ENCODE measurements at places on chromosomes 4 and X. TPM values are rescaled to one million over a fixed set of nuclear protein-coding genes. Genes with fewer than 3 reads are reported as not detected.
A peak's percentile ranks its signal among the peaks of the same experiment; 100 is the strongest.

- DNase-seq = no peak
Observed at GRCh38 chr4:21901831-21902230, 46.7 kb downstream of the KCNIP4 start.

GRCh38 chrX:14884714-14885113 lies 11.5 kb downstream of the MOSPD2 start:
- DNase-seq = no peak

DNA sequence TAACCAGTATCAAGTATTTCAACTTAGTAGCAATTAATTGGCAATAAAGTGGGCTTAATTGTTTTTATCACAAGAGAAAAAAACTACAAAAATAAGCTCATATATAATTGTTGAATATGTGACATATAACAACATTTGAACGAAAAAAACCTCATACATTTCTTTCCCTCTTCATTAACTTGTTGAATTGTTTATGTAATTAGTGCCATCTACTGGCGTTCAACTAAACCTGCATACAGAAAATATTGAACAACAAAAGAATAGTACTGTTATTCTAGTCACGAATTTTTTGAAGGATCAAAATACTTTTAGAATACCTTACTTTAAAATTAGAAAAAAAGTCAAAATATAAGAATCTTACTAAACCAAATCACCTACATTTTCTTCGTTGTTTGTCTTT lies 586.5 kb upstream of the FTHL17 start:
- DNase-seq = peak; percentile 27

Gene ADD1
- 204 TPM for total RNA-seq

GRCh38 chr4:7747062-7747385 lies 192.6 kb downstream of the AFAP1 start:
- no peak for DNase-seq

DNA sequence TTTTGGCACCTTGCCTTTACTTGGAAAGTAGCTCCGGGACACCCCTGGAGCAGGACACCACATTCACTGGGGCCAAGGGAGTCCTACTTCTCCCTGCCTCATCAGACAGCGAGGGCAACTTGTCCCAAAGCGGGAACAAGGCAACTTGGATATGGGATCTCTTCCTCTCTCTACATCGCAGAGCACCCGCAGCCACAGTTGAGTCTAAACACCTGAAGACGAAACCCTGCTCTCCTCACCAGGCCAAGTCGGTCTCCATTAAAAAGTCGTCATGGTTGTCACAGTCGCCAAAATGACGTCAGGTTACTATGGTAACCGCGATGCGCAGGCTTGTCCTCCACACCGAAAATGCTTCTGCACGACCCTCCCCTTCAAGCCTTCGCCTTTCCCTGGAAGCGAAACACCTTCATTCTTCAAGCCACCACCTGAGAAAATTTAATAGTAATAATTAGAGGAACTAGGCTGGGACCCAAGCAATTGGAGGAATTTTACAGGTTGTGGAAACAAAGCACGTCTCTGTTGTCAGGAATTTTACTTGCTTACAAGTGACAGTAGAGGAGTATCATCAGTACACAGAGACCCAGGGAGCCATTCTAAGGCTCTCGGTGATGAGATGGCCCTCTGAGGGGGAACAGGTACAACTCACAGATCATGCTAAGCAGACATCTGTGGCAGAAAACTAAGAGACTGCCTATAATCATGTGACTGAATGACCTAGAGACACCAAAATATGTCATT lies 30.5 kb upstream of the TCEAL4 start:
- no peak for DNase-seq

- DNase-seq = peak; percentile 69
Observed at GRCh38 chr4:26255989-26256388, 64.8 kb upstream of the RBPJ start.

GRCh38 chr4:146550161-146550560 lies 28.4 kb upstream of the SLC10A7 start:
- no peak for DNase-seq
